Frontal cortex (tissue), 4 donors: ENCODE measurements at places on chromosomes 1 and 21.
A peak's percentile ranks its signal among the peaks of the same experiment; 100 is the strongest.

- DNase-seq: no peak
Observed at GRCh38 chr1:38559446-38560165, 300.0 kb downstream of the RRAGC start.

GRCh38 chr1:17289721-17290120 lies 18.3 kb upstream of the PADI4 start:
- no peak for DNase-seq

DNA sequence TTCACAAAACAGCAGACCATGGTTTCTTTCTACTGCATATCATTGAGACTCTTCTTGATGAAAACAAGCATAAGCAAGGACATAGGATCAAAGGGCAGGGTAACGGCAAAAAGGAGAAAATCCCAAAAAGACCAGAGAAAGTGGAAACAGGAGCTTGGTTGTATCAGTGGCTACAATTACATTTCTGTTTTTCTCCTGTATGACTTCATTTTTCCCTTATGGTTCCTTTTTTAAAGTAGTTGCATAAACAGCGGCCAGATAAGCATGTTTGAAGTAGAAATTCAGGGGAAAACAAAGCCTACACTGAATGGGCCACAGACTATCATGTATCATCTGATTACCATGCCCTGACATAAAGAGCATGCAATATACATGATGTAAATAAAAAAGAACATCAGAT lies 4.6 kb downstream of the EGLN1 start:
- DNase-seq: no peak

- peak; percentile 75 for DNase-seq
Observed at GRCh38 chr1:224183591-224184312, 712 bp downstream of the DEGS1 start.

- no peak for DNase-seq
Observed at GRCh38 chr1:39617488-39618049, 21.9 kb downstream of the HEYL start.

- DNase-seq: no peak
Observed at GRCh38 chr1:192737306-192737705, 71.5 kb upstream of the RGS2 start.

GRCh38 chr1:2382621-2383361 lies 8.6 kb downstream of the MORN1 start:
- DNase-seq: no peak

DNA sequence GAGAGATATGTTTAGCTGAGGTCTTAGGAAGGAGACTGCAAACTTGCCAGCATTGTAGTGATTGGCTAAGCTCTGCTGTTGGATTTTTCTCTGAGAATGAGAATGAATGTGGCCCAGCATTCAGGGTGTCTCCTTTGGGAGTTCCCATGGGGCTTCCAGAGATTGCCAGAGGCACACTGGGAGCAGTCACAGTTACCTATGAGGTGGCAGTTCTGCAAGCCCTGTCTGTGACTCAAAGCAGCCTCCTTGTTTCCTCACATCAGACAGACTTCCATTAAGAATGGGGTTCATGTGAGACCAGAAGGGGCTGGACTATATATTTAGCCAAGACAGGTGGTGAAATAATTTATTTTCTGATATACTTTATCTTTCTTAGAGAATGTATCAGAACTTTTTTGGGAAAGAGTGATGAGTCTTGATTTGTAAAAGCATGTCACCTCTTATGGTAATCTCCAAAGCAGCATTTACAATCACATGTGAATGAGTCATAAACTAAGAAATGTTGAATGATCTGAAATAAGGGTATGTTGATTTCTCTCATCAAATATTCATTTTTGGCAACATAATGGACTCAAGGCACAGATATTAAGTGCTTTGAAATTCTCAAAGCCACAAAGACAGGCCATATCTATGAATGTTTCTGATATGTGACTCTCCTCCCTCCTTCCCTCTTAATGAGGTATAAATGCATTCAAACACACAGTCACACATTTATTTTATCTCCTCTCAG lies 9.5 kb upstream of the SLC19A2 start:
- no peak for DNase-seq

- no peak for DNase-seq
Observed at GRCh38 chr21:32921632-32922230, 104.0 kb upstream of the OLIG2 start.

DNA sequence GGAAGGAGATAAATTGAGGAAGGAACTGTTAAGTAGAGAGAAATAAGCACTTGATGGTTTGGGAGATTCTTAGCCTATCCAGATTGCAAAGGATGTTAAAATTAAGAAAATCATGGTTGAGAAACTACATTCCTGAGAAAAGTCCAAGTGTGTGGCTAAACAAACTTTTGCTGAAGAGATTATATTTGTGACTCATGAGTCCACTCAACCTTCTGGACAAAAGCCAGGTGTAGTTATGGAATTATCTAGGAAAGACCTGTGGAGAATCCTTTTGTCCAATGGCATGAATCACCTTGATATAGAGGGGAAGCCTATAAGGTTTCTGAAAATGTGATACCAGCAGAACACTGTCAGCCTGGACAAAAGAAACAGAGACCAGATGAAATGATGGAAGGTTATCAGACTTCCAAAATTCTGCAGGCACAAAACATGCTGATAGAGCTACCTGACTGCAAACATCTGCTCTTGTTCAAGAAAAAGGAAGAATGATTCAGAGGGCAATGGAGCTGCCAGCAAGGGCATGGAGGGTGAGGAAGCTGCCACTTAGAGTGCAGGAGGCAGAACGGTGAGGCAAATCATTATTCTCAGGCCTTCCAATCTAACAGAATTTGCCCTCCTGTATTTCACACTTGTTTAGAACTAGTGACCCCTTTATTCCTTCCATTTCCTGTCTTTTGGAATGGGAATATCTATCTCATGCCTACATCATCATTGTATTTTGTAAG lies 300.6 kb upstream of the PRMT6 start:
- DNase-seq: no peak

- DNase-seq: no peak
Observed at GRCh38 chr1:8651236-8651890, 166.1 kb downstream of the RERE start.
